ENCODE measurements at places on chromosomes 12 and 14. TPM values are rescaled to one million over a fixed set of nuclear protein-coding genes. Genes with fewer than 3 reads are reported as not detected.
A peak's percentile ranks its signal among the peaks of the same experiment; 100 is the strongest.

ASCL1 gene
- total RNA-seq = not detected

DNA sequence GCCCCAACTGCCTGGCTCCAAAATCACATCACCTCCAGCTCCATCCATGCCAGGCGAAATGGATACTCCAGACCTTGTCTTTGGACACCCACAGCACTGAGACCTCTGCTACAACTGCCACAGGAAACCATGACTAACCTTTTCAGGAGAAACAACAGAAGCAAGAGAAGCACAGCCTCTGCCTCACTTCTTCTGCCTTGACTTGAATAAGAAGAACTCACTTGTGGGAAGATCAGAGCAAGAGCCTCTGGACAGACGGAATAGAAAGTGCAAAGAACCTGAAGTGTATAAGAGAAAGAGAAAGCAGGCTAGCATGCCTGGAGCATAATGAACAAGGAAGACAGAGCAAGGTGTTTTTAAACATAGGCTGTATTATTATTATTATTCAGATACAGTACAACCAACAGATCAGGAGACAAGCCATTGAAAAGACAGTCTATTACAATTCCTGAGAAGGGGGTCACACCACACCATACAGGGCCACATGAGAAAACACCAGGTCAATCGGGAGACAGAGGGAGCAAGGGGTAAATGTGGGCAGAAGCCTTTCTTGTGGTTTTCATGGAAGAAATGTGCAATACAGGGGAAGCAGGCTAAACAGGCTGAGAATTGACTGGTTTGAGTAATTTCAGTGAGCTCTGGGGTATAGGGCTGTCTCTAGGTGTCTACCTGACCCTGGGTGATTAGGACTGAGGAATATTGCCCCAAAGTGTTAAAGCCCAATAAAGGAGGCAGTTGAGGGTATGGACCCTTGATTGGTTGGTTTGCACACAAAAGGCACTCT lies 7.4 kb upstream of the OR10P1 start:
- DNase-seq = no peak

AGAP2 gene
- 73.3 TPM for total RNA-seq

DNA sequence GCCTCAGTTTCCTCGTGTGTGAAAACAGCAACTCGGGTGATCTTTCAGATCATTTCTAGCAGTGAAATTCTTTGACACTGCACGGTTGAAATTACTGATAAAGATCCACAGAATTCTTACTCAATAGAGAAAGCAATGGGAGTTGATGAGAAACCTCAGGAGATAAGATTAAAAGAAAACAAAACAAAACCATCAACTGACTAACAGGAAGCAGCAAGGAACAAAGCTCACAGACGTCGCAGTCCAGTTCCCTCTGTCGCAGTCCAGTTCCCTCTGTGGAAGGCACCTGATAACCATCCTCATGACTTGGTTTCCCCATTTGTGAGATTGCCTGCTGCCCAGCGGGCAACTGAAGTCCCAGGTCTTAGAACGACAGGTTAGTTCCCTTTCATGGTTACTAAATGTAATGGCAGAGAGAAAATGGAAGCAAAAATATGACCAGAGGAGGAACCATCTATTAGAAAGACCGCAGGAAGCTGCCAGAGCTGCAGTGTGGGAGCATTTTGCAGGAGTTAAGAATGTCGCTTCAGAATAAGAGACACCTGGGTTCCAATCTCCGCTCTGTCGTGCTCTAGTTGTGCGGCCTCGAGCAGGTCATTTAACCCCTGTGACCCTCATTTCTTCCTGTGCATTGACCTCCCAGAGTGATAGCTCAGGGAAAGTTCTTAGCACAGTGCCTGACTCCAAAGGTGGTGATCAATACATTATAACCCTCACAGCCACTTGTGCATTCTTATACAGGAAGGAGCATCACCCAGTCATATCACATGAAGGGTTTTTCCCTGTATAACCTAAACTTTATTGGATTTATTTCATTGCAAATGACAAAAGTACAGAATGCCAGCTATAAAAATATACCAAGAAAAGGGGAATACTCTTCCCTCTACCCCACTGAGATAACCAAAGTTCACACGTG lies 5.1 kb upstream of the MED13L start:
- no peak for DNase-seq

VWF gene
- total RNA-seq = not detected

HCAR1 gene
- total RNA-seq = 0.17 TPM

GRCh38 chr12:5430641-5431603 lies 986 bp upstream of the NTF3 start:
- no peak for DNase-seq

- no peak for DNase-seq
These were observed 181.0 kb upstream of the TBX3 start for GRCh38 chr12:114864837-114865551.

GPR68 gene
- 32.7 TPM for total RNA-seq

AQP2 gene
- not detected for total RNA-seq

- no peak for DNase-seq
These were observed 67.2 kb downstream of the KDM2B start for GRCh38 chr12:121513464-121514183.

DNA sequence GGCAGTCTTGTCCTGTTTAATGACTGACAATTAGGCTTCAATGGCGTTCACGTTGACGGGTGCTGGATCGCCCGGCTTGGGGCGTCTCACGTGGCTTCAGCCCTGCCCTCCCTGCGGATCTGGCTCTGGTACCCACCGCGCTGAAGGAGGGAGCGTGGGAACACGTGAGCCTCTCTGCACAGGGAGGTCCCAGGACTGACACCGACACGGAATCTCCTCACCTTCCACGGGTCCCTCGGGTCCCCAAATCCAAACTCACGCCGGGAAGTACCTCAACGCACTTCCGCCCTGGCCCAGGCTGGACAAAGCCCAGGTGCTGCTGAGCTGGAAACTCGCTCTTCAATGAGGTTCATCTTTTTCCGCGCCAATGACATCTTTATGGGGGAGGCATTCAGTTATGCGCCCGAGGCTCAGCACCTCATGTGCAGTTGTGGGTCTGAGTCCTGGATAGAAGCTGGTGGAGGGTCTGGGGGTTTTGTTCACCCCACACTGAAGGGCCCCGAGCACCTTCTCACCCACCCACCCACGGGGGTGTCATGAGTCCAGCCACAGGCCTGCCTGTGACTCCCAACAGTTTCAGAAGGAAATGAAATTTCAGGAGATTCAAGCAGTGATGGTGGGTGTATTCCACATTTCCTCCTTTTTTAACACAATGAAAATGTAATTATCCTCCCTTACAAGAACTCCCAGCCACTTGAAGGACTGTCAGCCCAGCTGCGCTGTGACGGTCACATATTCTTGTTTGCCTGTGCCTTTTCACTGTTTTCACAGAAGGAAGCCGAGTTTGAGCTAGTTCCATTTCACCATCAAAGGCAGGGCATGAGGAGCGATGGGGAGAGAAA lies 251.7 kb upstream of the SFSWAP start:
- DNase-seq = no peak

ESR2 gene
- total RNA-seq = not detected

GRCh38 chr14:37278636-37279538 lies 81.2 kb downstream of the MIPOL1 start:
- no peak for DNase-seq

LUM gene
- not detected for total RNA-seq

DNA sequence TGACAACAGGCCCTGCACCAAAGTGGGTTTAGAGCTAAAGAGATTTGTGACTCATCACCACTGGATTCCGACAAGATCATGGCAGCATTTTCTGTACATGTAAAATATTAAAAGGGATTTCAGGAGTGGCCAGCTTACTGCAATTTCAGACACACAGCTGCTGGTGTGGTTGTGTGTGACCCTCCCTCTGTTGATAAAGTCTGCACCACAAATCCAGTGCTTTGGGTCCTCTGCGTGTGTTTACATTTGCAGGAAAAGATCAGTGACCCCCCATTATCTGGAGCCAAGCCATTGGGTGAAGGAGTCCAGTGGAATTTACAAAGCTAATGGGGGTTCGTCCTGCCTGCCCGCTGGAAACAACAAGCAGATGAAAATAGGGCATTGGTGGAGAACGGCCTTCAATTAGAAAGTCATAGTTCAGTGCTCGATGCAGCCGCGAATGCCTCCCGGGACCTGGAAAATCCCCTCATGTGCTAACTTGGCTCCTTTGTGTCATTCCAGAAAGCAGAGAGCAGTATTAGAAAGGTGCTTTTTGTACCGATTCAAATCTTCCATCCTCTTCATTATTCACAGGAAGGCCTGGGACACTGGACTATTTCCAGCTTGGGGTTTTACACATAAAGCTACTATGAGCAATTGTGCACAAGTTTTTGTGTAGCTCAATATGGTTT lies 188.5 kb upstream of the TMEM132C start:
- no peak for DNase-seq

GRCh38 chr14:68879841-68880575 lies 87.1 kb upstream of the ZFP36L1 start:
- no peak for DNase-seq

- DNase-seq = no peak
These were observed 109.6 kb downstream of the DYRK2 start for GRCh38 chr12:67758119-67758518.

PNMA1 gene
- 23.3 TPM for total RNA-seq

GRCh38 chr14:105315211-105315721 lies 718 bp downstream of the PACS2 start:
- DNase-seq = peak; percentile 60

DNA sequence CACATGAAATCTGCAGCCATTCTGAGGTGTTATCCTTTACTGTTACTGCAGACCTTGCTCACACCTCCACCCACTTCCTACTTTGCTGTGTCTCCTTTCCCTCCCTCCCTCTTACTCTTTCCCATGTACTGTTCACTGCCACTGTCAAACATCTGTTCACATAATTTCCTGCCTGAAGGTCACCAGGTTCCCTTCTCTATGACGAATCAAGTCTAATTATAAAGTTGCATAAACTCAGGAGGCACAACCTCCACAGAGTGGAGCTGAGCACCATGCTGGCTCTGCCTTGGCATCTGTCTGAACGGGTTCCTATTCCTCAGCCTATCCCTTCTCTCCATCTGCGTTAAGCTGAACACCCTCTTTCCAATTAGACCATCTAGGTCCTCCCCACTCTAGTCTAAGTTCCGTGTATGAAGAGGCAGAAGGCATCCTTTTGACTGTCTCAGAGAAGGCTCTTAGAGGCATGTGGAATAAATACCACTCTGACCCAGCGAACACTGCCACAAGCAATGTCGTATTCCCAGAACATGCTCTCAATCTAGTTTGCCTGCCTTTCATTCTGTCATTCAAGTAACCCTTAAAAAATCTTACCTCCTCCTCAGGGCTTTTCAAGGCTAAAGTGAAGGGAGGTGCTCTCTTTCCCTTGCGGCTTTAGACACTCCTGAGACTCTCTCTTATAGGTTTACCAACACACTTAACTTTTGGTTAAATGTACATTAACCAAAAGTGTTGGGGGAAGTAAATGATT lies 48.7 kb downstream of the ACADS start:
- no peak for DNase-seq
